ENCODE measurements at places on chromosomes 1 and 21.

DNA sequence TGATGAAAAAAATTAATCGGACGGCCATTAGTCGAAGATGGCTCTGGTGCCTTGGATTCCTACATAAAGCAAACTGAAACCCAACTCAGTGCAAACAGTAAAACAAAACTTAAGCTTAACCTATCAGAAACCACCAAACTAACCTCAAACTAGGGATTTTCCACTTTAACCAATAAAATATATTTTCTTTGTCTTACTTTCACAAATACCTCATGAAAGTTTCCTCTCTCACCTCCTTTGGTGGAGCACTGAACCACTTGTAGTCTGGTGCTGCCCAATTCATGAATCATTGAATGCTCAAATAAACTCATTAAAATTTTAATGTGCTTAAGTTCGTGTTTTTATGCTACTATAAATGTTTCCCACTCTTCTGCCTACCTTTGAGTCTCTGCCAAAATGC, 7.0 kb downstream of the ADORA3 start:
- DNase-seq, result no peak

DNA sequence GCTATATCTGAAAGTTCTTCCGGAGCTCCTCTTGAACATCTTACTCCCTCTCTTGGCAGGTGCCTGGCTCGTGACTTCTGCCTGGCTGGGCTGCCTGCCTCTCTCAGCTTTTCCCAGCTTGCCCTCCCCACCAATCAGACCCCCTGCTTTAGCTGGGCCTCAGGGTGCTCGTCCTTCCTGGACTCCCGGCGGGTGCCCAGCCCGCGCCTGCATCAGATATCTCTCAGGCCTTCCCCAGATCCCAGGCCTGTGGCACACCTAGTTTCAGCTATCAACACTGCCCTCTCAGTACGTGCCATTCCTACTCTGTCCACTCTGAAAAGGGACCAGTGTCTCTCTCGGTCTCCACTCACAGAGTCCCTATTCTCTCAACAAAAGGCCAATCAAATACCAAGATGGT, 96.5 kb upstream of the CLDN14 start:
- DNase-seq, result no peak

DNA sequence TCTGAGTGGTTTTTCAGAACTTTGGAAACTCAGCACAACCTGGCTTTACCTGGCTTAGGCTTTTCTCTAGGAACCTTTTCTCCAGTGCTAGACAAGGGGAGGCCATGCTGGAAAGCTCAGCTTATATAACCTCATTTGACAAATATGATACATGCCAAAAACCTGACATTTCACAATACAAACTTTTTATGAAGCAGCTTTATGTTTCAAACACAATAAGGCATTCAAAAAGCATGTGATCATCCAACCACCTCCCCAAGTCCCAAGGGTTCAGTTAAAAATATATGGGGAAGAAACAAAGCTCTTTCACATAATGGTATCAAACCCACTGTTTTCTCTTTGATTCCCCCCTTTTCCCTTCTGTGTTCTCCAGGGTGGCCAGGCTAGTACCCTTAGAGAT, 63.7 kb downstream of the ZC3H11B start:
- no peak for DNase-seq

DNA sequence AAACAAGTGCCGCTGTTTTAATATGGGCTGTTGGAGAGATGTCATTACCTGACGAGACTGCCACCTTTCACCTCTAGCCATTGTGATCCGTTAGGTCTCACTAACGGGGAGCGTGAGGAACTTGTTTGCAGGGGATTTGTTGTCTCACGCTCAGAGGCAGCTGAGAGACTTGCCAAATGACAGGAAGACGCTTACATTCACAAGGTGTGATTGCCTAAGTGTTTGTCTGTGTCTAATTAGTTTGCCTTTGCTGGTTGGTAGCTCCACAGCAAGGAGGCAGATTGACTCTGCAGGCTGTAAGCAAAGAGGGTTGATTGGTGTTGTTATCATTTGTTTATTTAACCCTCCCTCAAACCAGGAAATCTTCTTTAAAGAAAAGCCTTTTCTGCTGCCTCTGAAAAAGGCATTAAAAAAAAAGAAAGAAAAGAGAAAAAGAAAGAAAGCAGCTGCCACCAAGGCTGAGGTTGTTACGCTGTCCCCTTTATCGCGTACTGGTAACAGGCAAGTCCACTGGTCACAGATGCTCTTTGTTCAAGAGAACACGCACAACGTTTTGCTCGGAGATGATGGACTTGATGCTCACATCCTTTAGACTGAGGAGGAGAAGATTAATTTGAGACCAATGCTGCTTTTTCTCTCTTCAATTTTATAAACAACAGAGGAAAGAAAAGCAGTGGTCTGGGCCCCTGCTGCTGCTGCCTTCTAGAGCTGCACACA, 203.9 kb downstream of the ZNF326 start:
- no peak for DNase-seq

GRCh38 chr21:37575580-37575979, 209.0 kb downstream of the DYRK1A start:
- no peak for DNase-seq

- DNase-seq, result no peak
Observed at GRCh38 chr1:186566140-186566855, 105.4 kb upstream of the PDC start.

DNA sequence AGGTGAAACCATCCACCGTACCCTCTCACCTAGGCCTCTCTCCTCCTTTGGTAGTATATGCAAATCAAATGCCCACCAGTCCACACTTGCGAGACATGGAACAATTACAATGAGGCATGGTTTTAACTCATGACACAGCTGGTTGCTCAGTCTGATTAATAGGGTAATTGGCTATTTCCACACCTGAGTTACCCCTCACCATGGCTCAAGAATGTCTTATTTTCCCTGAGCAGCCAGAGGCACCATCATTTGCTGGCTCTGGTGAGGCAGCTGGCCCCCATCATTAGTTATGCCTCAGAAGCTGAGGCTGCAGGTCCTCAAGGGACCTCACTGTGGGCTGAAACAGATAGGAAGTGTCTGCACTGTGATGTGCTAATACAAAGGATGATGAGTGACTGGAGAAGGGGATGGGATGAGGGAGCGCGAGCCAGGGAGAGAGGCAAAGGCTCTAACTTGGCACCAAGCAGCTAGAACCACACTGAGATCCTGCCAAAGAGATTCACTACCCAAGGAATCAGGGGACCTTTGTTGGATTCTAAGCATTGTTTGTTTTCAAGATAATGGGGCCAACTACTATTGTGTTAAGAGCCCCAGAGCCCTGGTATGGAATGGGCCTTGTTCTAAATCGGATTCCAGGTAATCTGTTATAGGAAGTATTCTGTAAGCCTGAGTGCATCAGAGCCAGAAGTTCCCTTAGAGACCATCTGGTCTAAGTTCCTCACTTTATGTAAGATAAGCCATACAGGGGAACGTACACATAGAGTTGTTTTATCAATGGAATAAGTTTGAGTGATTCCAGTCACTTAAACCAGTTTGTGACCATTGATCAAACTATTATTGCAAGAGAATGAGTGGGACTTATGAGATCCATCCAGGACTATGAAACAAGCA, 80.0 kb upstream of the CNTN2 start:
- no peak for DNase-seq

DNA sequence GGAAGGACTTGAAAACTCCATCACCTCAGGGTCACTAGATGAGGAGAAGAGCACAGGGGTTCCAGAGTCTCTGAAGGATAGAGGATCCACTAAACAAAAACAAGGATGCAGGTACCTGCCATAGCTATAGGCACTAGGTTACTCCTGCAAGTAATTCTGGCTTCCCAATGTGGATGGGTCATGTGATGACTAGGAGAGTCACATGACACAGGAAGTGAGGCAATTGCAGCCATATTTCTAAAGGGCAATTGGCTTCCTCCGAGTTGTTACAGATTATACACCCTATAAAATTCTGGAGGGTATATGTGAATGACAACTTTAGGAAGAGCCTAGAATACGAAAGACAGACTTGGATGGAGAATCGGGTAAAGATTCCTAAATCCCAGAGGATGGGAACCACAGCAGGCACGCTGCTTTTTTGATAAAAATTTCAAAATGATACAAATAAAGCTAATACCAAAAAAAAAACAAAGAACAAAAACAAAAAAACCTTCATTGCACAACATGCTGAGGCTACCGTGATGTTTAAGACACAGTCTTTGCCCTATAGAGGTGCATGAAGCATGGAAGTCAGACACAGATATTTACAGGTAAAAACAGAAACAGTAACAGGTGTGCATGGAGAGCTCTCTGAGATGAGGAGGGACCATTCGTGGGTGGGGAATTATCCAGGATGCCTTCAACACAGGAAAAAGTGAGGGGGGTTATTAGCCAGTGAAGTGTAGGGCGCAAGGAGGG, 10.5 kb downstream of the MTX1 start:
- no peak for DNase-seq

GRCh38 chr21:38524168-38525153, 26.2 kb upstream of the ERG start:
- no peak for DNase-seq

DNA sequence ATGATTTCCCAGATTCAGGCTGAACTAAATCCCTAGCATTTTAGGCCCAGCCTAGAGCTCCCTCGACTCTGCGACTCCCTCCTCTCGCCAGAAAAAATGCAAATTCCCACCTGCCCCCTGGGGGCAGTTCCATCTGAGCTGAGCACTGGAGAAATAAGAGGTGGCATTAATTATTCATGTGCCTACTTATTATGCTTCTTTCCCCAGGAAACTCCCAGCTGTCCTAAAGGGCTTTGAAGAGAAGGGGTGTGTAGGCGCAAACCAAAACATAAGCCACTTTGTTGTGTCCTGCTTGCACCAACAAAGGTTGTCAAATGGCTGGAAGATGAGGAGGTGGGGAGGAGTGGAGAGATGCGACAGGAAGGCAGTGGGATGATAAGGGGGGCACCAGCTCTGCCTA, 41.4 kb upstream of the GOLT1A start:
- DNase-seq, result no peak

DNA sequence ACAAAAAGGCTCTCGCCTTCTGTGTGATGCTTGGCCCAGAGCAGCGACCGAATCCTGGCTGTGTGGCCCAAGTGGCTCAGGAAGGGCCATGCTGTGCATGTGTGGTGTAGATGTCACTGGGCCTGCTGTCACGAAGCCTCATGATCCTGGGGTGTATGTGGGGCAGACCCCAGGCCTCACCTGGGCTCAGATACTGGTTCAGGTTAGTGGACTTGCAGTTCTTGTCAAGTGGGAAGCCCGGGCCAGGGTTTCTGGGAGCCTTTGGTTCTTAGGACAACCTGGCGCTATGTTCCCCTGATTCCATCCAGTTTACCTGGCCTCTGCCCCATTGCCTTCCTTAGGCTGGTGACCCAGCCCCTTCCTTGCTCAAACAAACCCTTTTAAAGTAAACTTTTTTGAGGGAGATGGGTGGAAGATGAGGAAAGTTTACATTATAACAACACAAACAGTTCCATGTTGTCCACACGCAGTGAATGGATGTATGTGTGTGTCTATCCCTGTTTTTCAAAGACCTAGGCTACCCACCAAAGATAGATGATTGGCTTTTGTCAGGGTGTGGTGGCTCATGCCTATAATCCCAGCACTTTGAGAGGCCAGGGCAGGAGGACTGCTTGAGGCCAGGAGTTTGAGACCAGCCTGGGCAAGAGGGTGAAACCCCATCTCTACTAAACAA, 84.3 kb downstream of the UCK2 start:
- DNase-seq, result no peak

- DNase-seq, result no peak
Observed at GRCh38 chr1:246597340-246597739, 31.1 kb downstream of the CNST start.

DNA sequence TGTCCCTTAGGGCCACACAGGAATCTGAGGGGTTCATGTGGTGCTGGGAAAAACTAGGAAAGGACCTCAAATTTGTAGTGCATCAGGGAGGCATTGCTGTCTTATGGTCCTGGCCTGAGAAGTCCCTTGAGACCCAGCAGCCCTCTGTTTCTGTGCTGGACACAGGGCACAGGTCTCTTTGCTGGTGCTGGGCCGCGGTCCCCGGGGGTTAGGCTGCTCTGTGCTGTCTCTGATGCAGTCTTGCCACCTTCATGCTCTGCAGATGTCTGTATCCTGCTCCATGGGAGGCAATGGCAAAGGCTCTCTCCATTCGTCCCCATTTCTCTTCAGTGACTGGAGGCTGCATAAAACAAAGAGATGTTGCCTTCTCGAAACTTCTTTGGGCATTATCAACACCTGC, 13.0 kb downstream of the EDARADD start:
- DNase-seq, result no peak

DNA sequence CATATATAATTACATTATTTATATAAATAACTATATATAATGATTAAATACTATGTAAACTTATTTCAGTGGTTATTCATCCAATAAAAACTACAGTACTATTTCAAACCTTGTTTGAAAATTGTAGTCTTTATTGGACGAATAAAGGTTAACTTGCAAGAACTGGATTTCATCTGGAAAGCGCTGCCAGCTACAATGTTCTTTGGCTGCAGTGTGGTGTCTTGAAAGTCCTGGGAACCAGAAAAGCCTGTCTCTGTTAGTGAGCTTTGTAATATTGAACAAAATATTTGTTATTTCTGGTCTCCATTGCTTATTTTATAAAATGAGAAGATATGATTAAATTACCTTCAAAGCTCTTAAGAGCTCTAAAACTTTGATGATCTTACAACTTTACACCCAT, 763.6 kb downstream of the ADGRL2 start:
- DNase-seq, result no peak

- DNase-seq, result no peak
Observed at GRCh38 chr1:226831953-226832352, 38.5 kb upstream of the PSEN2 start.

DNA sequence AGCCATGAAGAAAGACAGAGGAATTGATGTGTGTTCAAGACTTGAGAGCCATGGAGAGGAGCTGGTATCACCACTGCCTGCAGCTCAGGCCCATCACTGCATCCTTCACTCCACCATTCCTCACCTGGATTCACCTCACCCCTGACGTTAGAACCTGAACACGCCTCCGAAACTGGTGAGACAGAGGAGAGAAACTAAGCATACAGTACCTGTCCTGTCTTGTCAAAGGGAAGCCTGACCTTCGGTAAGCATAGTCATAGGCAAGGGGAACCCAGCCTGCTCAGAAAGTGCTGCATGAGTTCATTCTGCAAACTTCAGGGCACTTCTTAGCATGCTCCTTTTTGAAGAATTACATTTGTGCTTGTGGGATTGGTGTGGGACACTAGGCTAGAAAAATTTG, 425.8 kb downstream of the DSCAM start:
- DNase-seq, result no peak

DNA sequence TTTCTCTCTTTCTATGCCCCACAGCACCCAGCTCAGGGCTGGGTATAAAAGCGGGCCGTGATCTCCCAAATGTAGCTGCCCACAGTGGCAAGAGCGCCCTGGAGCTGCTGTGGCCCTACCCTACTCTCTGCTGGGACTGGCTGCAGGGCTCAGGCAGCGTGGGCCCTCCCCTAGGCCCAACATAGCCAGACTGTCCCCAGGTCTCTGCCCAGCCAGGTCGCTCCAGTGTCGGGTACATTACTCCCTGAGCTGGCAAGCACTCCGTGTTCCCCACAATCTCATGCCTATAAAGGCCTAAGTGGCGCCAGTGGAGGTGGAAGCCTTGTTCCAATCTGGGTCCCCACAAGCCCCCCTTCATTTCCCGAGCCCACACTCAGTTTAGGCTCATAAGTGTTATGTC, 66.2 kb downstream of the GLIS1 start:
- DNase-seq, result no peak
